ENCODE measurements at places on chromosomes 16 and 17.

- no peak overlapping the region for H3K4me3 ChIP-seq
- no peak for DNase-seq
- no peaks in the 10 kb centered on the region for H3K4me1 ChIP-seq
- H3K27ac ChIP-seq = no peak overlapping the region
- H3K27me3 ChIP-seq = no peaks in the 10 kb centered on the region
- no peaks in the 10 kb centered on the region for H3K36me3 ChIP-seq
Observed at GRCh38 chr16:10282367-10282766, 100.1 kb upstream of the GRIN2A start.

GRCh38 chr17:82962163-82962720, 117.2 kb upstream of the METRNL start:
- no peak overlapping the region for H3K4me3 ChIP-seq
- DNase-seq = no peak
- H3K36me3 ChIP-seq = peaks cover 7% of the 10 kb centered on the region
- H3K27ac ChIP-seq = no peak overlapping the region
- peaks cover 6% of the 10 kb centered on the region for H3K4me1 ChIP-seq

GRCh38 chr17:28755486-28755885, 11.7 kb downstream of the TRAF4 start:
- H3K4me1 ChIP-seq = no peaks in the 10 kb centered on the region
- no peak for DNase-seq
- H3K36me3 ChIP-seq = peaks cover 14% of the 10 kb centered on the region
- H3K27me3 ChIP-seq = no peaks in the 10 kb centered on the region

DNA sequence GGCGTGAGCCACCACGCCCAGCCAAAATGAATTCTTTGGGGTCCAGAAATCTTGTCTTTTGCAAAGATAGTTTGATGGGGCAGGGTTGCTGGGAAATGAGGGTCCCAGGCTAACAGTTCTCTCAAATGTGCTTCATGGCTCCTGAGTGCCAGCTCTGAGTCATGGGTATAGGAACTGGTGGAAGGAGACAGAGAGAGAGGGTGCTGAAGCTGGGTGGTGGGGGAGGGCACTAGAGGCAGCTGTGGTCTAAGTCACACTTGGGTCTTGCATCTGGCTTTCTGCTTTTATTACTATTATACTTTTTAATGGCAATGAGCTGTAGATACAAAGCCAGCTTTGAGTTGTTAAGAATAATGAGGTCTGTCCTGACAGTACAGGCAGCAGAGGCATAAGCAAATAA, 54.6 kb downstream of the PRKCA start:
- H3K36me3 ChIP-seq = peaks cover 27% of the 10 kb centered on the region
- peaks cover 64% of the 10 kb centered on the region for H3K4me1 ChIP-seq
- no peak for DNase-seq

DNA sequence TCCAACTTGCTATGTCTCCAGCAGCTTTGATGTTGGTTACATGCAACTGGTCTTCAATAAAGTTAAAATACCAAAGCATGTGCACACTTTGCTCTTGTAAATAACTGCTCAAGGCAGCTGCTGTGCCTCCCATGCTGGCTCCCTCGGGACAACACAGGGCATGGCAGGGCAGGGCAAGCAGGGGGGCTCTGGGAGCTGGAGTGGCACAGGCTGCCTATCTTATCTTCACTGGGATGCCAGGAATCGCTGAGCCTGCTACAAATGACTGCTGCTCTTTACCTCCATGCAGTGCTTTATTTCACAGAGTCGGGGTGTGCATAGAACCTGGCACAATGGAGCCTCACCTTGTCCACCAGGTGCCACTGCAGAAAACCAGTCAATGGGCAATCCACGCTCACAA, 21.8 kb downstream of the PEMT start:
- no peak for DNase-seq
- H3K36me3 ChIP-seq = no peaks in the 10 kb centered on the region
- no peak overlapping the region for H3K4me3 ChIP-seq
- H3K27me3 ChIP-seq = no peaks in the 10 kb centered on the region
